ENCODE measurements at places on chromosomes 3 and 15.
A peak's percentile ranks its signal among the peaks of the same experiment; 100 is the strongest.

GRCh38 chr15:91135201-91136130, 35.4 kb downstream of the SV2B start:
- DNase-seq = no peak

DNA sequence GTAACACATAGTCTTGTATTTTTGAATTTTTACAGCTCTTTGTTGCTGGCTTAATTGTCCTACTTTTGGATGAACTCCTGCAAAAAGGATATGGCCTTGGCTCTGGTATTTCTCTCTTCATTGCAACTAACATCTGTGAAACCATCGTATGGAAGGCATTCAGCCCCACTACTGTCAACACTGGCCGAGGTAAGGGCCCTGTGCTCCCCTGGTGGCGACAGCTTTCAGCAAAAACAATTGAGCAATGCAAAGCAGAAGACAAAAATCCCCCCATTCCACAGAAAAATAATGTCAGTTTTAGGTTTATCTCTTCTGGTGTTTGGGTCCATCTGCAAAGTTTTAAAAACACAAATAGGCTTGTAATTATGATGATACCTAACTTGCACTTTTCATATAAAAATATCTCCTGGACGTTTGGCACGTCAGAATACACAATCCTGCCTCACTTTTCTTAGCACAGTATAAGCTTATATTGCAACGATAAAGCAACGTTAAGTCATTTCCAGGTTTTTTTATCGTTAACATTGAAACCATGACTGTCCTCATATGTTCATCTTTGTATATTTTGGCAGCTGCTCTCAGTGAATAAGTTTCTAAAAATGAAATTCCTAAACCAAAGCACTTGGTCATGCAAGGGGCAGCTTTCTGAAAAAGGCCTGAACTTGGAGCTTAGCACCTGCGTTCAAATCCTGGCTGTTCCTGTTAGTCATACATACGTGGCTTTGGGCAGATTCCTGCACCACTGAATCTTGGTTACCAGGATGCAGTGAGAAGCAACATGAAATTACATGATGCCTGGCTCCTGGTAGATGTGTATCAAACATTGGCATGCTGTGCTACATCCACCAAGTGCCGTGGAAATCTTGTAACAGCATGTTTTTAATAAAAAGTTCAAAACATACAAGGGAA, 8.5 kb downstream of the SEC61A1 start:
- peak; percentile 64 for DNase-seq

- DNase-seq = no peak
These were observed 610.9 kb upstream of the ALCAM start for GRCh38 chr3:104755791-104756190.

DNA sequence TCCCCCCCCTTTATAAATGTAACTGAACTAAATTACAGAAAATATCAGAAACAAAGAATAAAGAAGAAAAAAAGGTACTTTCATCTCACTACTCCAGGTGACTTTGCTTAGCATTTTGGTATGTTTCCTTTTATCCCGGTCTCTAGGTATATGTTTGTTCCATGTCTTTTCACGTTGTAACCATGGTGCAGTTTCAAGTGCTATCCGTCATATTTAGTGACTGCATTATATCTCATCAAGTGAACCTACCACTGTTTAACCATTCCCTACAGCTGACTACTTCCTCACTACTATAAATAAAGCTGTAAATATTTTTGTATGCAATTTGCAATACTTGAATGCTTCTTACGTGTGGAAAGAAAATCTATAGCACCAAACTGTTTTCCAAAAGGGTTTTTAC, 2.2 kb downstream of the BTBD1 start:
- DNase-seq = no peak

DNA sequence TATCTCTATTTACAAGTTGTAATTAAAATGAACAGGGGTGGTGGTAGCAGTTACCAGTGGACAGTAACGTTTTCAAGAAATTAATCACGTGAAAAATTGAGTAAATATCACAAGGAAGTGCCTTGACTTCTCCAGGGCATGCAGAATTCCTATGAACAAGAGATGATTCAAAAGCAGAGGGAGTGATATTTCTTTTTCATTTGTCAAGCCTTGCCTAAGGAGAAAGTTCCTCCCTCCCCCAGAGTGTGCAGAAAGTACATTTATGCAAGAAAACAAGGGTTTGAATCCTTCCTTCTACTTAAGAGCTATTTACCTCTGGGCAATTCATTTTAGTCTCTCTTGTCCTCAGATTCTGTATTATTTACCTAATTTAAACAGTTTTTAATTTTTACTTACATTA, 53.3 kb upstream of the ZNF385D start:
- DNase-seq = no peak

DNA sequence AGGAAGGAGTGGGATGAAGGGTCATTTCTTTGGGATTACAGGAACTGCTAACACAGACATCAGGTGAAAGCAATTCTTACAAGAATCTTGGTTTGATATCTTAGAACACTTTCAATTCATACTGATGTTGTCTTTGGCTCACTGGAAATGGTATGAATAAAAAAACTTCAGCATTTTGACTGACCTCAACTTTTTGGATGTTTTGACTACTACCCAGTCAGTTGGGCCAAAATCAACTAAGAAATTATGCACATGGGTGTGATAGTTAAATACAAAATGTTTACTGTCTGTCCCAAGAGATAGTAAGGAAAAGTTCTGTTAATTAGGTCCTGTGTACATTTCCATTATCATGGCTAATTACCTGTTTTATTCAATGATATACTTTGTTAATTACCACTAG, 165.5 kb upstream of the LRIG1 start:
- DNase-seq = no peak

DNA sequence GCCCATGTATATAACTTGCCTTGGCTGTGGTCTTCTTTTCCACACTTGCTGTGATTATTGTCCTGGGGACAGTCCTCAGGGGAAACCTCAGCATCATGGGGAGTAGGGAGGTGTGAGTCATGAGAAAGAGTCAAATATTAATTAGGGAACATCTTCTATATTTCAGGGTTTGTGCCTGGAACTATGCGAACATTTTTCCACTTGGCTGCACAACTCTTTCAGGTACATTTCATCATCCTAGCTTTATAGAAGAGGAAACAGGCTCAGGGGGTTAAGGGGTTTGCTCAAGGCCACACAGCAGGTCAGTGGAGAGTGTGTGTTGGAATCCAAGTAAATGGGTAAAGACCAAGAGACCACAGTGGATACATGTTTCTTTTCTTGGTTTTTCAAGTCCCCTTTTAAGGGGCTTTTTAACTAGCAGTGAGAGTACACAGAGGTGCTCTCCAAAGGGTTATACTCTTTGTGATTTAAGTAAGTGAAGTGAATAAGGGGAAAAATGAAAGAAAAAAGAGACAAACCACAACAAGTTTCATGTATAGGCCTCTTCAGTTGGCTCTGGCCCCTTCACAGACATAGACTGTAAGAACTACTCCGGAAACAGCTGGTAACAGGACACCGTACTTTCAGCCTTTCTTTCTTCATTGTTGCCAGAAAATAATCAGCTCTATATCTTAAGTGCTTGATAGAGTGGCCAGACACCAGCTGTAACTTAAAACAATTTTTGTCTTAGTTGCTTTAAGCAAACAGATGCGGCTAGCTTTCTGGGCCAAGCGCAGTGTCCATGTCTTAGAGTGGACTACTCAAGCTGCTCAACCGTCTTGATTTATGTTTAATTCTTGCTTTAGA, 64.6 kb downstream of the EEFSEC start:
- DNase-seq = no peak

- no peak for DNase-seq
These were observed 14.5 kb downstream of the LAMP3 start for GRCh38 chr3:183148056-183148455.

DNA sequence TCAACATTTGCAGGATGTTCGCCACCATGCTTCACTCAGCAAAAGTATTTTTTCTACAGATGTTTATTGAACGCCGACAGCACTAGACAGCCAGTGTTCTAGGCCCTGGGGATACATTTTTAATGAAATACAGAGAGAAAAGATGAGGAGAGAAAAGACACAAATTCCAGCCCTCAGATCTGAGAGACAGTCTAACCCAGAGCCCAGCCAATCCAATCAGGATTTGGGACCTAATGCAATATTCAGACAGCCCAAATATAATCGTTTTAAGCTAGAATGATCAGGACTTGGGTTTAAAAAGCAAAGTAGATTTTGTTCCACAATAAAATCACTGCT, 174.8 kb downstream of the SLCO3A1 start:
- DNase-seq = no peak

All from RWPE1 (cell line).